ENCODE measurements at places on chromosomes 11 and 22. TPM values are rescaled to one million over a fixed set of nuclear protein-coding genes. Genes with fewer than 3 reads are reported as not detected.

Gene POU2AF2
- total RNA-seq: not detected

Gene POU2AF1
- not detected for total RNA-seq

DNA sequence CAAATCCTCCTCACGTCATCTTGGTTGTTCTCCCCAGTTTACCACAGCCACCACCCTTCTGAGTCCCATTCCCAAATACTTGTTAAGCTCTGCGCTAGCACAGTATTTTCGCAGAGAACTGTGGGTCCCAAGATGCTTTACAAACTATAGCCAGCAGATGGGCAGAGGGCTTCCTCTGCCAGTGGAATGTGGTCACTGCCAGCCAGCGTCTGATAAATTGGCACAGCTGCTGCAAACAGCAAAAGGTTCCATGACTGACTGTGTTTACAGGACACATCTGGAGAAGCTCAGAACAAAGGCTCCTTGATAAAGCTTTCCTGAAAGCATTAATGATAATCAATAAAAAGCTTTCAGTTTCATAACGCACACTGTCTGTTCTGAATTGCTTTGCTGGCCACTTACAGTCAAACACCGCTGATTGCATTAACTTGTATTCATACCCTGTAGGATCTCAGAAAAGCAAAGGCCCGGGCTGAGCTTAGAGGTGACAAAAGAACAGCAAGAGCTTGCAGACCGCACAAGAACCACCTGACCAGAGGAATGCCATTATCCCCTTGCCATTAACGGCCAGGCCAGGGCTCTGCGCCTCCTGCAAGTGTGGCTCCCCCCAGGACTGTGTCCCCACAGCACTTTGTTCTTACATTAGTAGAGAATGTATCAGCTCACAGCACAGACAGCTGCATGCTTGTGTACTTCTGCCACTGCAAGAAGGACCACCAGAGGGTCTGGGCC is 120.6 kb downstream of the MICAL3 start:
- H3K27ac ChIP-seq: no peak overlapping the region
- no peak overlapping the region for H3K4me3 ChIP-seq
- peaks cover 7% of the 10 kb centered on the region for H3K4me1 ChIP-seq

- H3K36me3 ChIP-seq: peaks cover 71% of the 10 kb centered on the region
- H3K4me3 ChIP-seq: no peak overlapping the region
- DNase-seq: no peak
- H3K4me1 ChIP-seq: no peaks in the 10 kb centered on the region
- H3K27ac ChIP-seq: no peak overlapping the region
- H3K27me3 ChIP-seq: no peaks in the 10 kb centered on the region
Measured at GRCh38 chr22:24060375-24060788, 49.3 kb downstream of the CABIN1 start.

DNA sequence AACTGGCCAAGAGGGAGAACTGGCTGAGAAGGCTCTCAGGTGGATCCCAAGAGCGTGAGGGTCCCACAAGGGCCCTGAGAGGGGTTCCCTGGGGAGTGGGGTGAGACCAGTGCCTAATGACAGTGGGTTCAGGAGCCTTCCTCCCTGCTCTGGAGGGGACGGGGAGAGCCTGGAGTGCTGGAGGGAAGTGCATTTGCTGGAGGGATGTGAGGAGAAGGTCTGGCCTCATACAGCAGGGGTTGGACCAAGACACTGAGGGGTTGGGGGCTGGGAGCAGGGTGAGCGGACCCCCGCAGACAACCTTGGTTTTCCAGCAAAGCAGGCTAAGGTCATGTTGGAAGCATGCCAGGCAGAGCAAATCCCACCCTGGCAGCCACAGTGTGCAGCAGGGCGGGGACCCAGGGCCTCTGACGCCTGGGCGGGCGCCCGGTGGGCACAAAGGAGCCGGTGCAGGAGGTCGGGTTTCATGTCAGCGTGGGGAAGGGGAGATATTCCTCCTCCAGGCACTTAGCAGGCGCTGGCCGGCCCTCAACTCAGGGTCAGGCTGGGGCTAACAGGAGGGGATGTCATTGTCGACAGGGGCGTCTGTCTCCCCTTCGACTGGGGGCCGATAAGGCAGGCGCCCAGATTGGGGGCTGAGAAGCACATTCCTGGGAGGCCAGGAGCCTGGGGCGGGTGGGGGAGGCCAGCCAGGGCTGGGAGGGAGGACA is 3.1 kb upstream of the DERL3 start:
- no peaks in the 10 kb centered on the region for H3K27me3 ChIP-seq
- no peaks in the 10 kb centered on the region for H3K4me1 ChIP-seq
- no peak for DNase-seq
- no peak overlapping the region for H3K27ac ChIP-seq
- no peak overlapping the region for H3K4me3 ChIP-seq

DNA sequence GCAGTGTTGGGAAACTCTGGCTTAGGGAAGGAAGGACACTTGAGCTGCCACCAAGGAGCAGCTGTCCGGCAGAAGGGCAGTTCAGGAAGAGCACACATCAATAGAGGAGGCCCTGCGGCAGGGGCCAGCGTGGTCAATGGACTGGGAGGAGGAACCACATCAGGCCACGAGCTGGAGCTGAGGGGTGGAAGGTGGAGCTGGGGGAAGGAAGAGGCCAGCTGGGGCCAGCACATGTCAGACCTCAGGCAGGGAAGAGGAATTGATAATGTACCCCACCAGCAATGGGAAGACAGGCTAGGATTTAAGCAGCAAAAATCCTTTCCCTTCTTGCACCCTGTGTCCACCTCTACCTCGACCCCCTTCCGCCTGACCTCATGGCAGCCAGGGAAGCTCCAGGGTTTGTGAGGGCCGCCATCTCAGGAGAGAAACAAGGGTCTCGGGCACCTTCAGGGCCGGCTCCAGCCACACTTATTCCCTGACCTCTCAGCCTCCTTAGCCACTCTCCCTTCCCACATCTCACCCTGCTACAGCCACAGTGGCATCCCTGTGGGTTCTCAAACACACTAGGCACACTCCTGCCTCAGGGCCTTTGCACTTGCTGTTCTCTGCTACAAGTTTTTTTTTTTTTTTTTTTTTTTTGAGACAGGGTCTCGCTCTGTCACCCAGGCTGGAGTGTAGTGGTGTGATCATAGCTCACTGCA is 157.8 kb upstream of the GRK3 start:
- H3K27me3 ChIP-seq: peaks cover 6% of the 10 kb centered on the region
- no peaks in the 10 kb centered on the region for H3K36me3 ChIP-seq
- H3K27ac ChIP-seq: no peak overlapping the region

DNA sequence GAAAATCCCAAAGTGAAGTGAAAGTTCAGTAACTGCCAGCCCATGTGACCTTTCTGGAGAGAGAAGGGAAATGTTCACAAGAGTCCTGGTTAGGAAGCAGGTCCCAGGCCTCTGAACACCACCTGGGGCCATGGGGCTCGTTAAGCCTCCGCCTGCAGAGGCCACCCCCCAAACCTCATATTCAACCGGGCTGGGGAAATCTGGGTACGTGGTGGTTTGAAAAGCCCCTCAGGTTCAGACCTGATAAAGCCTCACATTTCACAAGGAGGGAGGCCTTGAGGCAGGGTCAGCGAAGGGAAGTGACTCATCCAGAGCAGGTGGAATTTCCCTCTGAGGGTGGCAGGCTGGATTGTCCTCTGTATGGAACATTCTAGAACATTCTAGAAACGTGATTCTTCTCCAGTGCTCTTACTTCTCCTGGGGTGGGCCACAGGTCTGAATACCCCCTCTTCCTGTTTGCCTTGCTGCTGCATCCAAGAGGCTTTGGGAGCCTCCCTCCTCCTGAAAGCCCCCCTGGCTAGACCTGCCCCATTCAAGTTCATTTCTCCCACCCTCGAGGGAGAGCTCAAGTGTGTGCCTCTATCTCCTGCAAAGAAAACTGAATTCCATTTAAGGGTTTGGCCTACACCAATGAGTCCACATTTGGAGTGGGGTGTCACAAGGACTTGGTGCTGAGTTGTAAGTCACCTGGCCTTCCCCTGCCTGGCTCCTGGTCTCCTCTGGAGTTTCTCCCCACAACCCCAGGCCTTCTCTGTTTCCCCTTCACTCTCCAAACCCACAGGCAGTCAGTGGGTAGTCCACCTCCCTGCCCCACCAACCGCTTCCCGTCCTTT is 6.3 kb downstream of the FXYD2 start:
- no peak for DNase-seq
- no peak overlapping the region for H3K4me3 ChIP-seq
- no peak overlapping the region for H3K27ac ChIP-seq
- H3K4me1 ChIP-seq: no peaks in the 10 kb centered on the region
